ENCODE measurements at places on chromosomes 16 and 17.

- no peak for DNase-seq
Measured at GRCh38 chr17:35998018-35998545, 3.3 kb downstream of the CCL15 start.

DNA sequence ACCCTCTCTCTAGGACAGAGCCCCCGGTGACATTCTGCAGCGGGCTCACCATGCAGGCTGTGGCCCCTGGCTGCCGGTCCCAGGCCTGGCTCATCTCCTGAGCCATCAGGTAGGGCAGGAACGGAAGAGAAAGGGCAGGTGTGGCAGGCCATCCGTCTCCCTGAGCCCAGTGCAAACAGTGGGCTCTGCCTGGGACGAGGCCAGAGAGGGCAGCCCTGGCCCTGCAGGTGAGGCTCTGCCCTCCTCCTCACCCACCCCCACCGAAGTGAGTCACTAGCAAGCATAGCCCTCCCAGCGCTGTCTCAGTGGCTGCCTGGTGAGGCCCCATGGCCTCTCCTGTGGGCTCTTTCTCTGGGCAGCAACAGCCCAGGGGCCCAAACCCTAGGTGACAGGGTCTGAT is 14.5 kb downstream of the OTOP3 start:
- no peak for DNase-seq

DNA sequence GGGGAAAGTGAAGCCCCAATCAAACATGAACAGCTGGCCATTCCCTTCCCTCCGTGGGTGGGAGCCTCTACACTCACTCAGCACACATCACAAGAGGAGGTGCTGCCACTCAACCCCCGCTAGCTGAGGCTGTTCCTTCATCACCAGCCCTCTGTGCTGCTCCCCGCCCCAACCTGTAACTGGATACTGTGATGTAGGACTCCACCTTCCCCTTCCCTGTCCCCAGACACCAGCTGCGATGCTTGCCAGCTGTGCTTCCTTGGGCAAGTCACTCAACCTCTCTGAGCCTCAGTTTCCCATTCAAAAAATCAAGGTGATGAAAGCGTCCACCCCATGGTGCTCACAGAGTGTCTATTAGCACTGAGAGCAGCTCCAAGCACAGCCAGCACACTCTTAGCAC is 273.2 kb downstream of the MRTFB start:
- DNase-seq: no peak

- no peak for DNase-seq
Measured at GRCh38 chr17:76353004-76353598, 615 bp downstream of the PRPSAP1 start.

GRCh38 chr16:83113811-83114210 is 487.0 kb downstream of the CDH13 start:
- DNase-seq: no peak

GRCh38 chr17:56834380-56835263 is 671 bp downstream of the DGKE start:
- DNase-seq: no peak

- DNase-seq: no peak
Measured at GRCh38 chr16:54510685-54511221, 224.2 kb upstream of the IRX3 start.

GRCh38 chr17:50380369-50381259 is 7.6 kb downstream of the EME1 start:
- DNase-seq: no peak
